ENCODE measurements at places on chromosomes 2 and 18.

DNA sequence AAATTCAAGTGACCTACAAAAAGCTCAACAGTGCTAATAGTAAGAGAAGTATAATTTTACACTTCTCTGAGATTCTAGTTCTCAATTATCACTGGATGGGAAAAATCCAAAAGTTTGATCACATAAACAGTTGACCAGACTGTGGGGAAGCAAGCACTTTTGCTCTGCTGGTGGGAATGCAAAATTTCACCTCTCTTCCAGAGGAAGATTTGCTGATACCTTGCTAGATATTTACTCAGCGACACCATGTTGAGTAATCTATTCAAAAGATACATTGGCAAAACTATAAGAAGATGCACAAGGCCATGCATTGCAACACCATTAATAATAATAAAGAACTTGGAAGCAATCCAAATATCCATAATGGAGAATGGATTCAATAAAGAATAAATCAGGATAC lies 204.4 kb downstream of the MREG start:
- DNase-seq, result no peak

DNA sequence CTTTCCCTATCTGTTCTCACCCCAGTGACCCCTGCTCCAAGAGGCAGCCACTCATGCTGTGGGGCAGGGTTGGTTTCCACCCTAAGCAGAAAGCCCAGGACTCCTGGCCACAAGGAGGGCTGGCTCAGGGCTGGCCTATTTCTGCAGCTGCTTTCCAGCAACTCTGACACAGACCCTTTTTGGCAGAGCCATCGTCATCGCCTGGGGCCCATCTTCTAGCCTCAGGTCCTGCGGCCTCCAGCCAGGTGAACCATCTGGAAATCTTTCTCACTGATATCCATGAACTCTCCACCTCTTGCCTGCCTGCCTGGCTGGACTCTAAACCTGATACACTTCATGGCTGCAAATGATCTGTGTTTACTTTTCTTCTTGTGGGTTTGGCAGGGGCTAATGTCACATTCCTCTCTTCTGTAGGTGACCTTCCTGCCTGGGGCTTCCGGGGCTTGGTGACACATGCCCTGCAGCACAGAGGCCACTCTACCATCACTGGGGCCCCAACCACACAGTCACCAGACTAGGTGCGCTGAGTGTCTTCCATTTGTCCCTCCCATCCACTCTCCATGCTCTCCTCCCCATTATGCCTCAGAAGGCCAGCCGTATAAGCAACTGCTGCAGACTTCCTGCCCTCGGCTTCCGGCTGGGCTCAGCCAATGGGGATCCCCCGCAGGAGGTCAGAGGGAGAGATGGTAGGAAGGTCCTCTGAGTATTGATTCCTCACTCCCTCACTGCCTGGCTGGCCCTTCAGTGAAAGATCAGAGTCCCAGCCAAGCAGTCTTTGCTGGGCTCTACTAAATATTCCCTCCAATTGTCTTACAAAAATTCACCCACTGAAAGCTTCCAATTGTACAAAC lies 9.7 kb upstream of the COPS8 start:
- DNase-seq, result no peak

DNA sequence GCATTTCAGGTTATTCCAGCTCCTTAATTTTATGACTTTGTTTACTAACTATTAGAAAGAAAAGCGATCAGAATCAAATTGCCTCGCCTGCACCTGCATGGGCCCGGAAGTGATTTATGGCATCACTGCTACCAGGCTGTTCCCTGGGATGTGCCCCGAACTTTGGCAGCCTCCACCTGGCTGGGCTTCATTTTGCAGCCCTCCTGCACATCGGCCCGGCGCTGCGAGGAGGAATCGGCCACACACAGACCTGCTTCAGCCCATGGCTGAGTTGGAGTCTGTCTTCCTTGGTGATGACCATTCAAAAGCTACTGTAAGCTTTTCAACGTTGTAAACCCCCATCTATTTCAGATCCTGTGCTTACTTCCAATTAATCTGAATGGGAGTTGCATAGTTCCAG lies 638.0 kb downstream of the RNF144A start:
- DNase-seq, result no peak

- DNase-seq, result no peak
Observed at GRCh38 chr2:69047625-69048145, 34.7 kb downstream of the ANTXR1 start.

GRCh38 chr2:38230756-38231155 lies 146.3 kb downstream of the ATL2 start:
- DNase-seq, result peak; percentile 35

- no peak for DNase-seq
Observed at GRCh38 chr18:4181882-4182568, 273.1 kb downstream of the DLGAP1 start.

GRCh38 chr2:113831161-113831560 lies 58.7 kb upstream of the ACTR3 start:
- DNase-seq, result no peak

- no peak for DNase-seq
Observed at GRCh38 chr2:109487871-109488655, 125.7 kb downstream of the SEPTIN10 start.

Measured in NCI-H345 (cell line).